ENCODE measurements at places on chromosomes 2 and 18.

DNA sequence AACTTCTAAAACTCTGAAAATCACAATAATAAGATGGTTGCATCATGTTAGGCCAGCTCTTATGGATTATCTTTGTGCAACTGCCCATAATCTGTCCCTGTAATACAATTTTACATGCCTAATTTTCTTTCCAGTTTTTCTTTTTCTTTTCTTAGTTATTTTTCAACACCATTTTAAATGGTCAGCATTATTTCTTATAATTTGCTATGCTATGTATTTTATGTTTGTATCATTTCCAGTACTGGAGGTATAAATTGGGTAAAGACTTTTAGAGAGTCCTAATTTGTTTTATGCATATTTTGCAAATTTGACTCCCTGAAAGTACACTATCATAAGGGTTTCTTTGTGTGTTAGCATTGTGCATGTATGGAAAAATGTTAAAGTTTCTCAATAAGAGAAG lies 333.0 kb downstream of the CCDC178 start:
- no peak for DNase-seq

- no peak for DNase-seq
These were observed 19.2 kb downstream of the ABI2 start for GRCh38 chr2:203347375-203347774.

DNA sequence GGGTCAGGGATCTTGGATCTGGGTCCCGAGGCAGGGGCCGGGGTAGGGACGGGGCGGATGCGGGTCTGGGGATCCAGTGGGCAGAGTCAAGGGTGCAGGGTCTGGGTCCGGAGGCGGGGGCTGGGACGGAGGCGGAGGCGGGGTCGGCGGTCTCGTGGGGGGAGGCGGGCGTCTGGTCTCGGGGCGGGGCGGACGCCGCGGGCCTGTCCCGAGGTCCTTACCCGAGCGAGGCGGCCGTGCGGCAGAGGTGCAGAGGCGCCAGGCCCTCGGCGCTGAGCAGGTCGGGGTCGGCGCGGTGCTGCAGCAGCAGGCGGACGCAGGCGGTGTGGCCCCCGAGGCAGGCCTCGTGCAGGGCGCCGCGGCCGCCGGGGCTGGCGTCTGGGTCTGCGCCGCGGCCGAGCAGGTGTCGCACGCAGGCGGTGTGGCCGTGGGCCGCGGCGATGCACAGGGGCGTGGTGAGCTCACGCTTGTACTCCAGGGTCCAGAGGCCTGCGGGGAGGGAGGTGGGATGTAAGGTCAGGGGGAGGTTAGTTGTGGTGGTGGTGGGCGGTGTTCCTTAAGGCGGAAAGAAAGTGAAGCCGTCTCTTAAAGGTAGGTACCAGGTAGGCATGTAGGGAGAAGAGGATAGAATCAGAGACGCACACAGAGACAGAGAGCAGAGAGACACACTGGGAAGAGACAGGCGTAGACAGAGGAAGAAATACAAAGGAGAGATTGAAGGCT lies 26.6 kb downstream of the ASB18 start:
- no peak for DNase-seq

- DNase-seq, result no peak
These were observed 109.2 kb downstream of the SOCS6 start for GRCh38 chr18:70398076-70398475.

GRCh38 chr2:233353769-233354499 lies at the start of gene DGKD:
Gene DGKD, plus strand, starts transcription at chr2:233354494. Its CDS starts 25 bp downstream, at chr2:233354519.
- DNase-seq, result peak; percentile 69

DNA sequence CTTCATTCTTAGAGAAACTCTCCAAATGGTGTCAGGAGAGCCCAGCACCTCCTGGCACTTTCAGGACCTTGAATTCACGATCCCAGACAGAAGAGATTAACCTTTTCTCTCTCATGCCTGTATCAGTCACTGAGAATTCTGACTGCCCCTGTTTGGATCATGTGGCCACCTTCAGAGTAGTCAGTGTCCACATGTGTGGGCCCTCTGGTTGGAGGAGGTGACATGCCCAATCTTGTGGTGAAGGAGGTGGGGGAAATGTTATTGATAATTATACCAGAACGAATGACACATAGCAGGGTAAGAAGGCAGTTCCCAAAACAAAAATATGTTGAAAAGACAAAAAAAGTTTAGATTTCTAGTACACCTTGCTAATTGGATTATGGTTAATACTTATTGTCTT lies 31.7 kb downstream of the UBXN4 start:
- no peak for DNase-seq

DNA sequence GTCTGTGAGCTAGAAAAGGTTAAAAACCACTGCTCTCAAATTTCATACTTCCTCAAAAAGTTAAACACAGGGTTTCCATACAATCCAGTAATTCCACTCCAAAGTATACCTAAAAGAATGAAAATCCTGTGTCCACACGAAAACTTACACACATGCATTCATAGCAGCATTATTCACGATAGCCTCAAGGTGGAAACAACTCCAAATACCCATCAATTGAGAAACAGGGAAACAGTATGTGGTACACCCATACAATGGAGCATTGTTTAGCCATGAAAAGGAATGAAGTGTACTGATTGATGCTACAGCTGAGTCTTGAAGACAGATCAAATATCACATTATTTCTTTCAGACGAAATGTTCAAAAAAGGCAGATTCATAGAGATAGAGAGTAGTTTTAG lies 36.7 kb downstream of the UXS1 start:
- no peak for DNase-seq

DNA sequence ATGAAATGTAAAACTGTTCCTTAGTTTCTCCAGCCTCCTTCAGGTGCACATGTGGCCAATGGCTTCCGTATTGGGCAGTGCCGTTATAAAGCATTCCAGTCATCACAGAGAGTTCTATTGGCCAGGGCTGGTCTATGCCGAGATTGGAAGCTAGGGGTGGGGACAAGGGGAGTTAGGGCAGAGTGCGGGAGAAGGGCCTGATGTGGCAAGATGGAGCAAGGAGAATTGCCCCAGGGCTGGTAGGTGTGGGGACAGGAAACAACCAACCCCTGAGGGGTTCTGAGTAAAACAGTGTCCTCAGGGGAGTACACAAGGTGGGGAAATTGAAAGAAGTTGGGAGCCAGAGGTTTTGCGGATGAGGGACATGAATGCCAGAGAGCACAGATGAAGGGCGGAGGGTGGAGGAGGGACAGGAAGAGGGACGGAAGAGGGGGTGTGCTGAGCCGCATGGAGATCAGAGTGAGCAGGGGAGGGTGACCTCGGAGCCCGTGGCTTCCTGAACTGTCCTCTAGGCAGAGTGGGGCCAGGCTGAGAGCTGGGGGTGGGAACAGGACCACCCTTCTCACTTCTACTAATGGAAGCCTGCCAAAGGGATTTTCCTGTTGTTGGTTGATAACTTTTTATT lies 9.1 kb upstream of the ATP6V1C2 start:
- no peak for DNase-seq

- DNase-seq, result no peak
These were observed 109.8 kb downstream of the GALNT14 start for GRCh38 chr2:31028417-31028816.

DNA sequence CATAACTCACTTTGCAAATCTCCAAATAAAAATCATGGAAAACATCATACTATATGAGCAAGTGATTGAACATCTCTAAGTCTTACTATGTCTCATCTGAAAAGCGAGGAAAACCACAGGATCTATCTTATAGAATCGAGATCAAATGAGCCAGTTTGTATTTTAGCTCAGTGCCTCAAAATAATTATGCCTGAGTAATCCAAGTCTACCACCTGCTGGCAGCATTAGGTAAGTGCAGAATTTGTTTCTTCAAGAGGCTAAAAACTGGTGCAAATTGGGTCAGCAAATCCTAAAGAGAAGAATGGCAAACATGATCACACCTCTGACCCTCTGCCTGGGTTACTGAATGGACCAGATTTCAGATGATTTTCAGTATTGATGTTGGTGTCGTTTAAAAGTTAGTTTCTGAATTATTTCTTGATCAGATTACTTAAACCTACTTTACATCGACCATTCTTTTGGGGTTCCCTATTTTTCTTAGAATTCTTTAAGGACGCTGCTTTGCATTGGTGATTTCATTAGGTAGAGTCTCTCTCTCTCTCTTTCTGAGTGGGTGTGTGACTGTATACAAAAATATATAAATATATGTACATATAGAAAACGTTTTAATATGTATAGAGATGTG lies 12.7 kb upstream of the FHOD3 start:
- DNase-seq, result peak; percentile 57

GRCh38 chr2:217048730-217049129 lies 188.9 kb upstream of the TNP1 start:
- DNase-seq, result no peak

GRCh38 chr2:232368311-232368731 lies 10.2 kb upstream of the ALPP start:
- no peak for DNase-seq

DNA sequence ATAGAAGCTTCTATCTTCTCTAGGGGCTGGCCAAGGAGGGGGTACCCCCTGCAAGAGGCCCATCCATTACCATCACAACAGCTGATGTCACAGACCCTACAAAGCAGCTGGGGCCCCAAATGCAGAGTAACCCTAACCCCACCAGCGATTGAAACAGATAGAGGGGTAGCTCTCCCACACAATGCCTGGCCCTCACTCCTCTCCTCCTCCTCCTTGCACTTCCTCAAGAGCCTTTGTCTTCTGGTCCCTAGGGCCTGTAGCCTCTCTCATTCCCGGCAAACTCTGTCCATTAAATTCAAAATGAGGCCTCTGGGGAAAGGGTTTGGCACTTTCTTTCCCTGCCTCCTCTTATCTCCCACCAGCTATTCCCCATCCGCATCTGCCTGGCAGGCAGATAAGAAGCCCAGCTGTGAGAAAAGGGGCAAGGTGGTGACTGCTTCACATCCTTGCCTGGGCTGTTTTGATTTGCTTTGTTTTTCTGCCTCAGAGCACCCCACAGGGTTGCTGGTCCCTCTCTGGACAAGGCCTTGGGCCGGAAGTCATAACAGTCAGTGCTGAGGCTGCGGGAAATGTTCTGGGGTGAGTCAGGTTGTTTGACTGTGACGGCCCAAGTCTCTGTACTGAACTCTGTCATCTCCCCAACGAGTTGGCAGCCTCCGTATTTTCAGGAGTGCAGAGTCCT lies 26.1 kb upstream of the CYP26B1 start:
- no peak for DNase-seq

DNA sequence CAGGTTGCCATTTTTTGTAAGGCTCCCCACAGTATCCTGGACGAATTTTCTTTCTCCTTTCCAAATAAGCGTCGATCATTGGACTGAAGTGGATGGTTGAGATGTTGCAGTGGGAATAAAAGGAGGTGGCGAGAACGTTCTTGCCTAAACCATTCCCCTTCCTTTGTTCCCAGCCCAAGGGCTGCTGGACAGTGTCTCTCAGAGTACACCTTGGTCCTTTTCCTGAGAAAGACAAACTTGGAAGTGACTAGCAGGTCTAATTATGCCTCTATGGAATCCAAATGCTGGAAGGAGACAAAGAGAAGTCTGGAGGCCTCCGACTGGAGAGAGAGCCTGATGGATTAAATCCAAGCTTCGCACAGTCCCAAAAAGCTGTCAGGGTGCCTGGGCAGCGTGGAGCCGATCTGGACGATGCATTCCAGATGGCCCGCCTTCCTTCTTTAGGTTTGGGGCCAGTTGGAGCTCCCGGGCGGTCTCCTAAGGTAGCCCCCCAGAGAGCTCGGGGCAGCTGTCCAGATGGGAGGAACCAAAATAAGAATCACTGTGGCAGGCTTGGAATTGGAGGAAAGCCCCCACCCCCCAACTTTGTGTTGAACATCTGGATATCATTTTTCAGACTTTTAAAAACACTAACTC lies 186.8 kb downstream of the TMEM247 start:
- no peak for DNase-seq

DNA sequence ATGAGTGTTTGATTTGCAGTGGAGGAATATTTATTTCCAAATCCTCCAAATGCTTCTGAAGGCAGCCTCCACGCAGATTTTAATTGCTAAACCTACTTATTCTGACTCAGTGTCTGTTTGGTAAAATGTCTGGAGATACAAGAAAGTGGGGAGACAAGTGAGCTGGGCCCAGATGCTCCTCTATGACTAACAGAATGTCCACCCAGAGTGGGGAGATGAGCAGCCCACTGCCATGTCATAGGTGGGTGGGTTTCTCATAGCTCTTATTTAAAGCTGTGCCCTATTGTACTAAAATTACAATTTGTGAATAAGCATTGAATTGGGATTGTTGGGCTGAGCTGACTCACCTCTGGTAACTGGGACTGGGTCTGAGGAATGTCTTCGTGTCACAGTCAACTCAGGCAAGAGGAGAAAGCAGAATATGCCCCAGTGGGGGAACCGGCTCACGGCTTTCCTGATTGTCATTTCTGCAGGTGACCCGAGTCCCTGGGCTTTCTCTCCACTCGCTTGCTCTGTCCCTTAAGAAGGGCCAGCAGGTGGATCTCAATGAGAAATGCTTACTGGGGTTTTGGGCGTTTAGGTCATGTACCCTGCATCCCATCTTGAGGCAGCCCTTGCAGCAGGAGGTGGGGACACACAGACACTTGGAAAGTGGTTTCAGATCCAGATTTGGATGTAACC lies 116.3 kb upstream of the SPRED2 start:
- no peak for DNase-seq

- no peak for DNase-seq
These were observed 116.1 kb downstream of the CYP26B1 start for GRCh38 chr2:72031346-72032110.

- no peak for DNase-seq
These were observed 91.4 kb downstream of the PPP1R1C start for GRCh38 chr2:182077023-182077422.

GRCh38 chr2:162212366-162212765 lies 30.9 kb downstream of the FAP start:
- no peak for DNase-seq

DNA sequence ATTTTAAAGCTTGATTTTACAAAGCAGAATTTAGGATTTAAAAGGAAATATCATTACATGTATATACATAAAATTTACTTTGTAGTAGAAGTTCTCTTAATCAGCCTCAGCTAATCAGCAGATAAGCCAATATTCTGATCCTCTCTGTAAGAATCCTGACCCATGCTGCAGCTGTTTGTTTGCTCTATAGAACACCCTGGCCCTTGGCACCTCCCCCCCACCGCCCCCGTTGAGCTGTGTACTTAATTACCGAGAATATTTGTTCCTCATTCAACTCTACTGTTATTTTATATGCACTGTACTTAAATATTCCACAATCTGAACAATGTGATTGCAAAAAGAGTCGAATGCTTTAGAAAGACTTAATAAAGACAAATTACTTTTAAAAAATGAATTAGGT lies 98.0 kb downstream of the EVA1A start:
- no peak for DNase-seq

- no peak for DNase-seq
These were observed 87.2 kb upstream of the TNP1 start for GRCh38 chr2:216947055-216947454.

DNA sequence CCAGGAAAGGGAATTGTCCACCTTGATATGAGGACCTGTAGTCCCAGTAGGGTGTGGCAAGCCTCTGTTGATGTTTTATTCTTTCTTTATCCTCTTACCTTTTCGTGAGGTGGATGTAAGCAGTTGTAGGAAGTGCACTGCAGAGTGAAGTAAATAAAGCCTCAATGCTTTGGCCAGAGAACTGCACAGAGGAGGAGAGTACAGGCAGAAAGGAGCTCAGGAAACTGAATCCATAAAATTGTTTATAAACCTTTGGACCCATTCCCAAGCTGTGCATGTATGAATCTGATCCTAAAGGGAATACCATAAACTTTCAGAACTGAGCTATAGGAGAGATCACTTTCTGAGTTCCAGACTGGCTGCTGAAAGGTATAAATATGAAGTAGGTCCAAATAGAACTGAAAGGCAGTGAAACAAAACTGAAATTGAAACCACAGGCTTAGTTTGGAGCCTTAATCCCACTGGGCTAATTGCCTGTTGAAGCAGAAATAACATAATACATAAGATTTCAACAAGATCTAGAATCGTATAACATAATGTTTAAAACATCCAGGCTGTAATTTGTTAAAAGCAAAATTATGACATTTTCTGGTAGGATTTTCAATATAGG lies 17.9 kb upstream of the SLC9A4 start:
- DNase-seq, result no peak

- DNase-seq, result no peak
These were observed 721.0 kb upstream of the PKDCC start for GRCh38 chr2:41326851-41327250.

Measured in T-helper 2 cell (primary cell).